ENCODE measurements at places on chromosomes 16 and 17.

- DNase-seq: no peak
Measured at GRCh38 chr16:12144355-12144754, 167.8 kb downstream of the SNX29 start.

- no peak for DNase-seq
Measured at GRCh38 chr17:38653230-38653629, 21.5 kb downstream of the EPOP start.

- DNase-seq: no peak
Measured at GRCh38 chr16:22141767-22142166, 20.5 kb upstream of the SDR42E2 start.

GRCh38 chr17:77542551-77543490, 402.1 kb downstream of the SEC14L1 start:
- DNase-seq: peak; percentile 26

DNA sequence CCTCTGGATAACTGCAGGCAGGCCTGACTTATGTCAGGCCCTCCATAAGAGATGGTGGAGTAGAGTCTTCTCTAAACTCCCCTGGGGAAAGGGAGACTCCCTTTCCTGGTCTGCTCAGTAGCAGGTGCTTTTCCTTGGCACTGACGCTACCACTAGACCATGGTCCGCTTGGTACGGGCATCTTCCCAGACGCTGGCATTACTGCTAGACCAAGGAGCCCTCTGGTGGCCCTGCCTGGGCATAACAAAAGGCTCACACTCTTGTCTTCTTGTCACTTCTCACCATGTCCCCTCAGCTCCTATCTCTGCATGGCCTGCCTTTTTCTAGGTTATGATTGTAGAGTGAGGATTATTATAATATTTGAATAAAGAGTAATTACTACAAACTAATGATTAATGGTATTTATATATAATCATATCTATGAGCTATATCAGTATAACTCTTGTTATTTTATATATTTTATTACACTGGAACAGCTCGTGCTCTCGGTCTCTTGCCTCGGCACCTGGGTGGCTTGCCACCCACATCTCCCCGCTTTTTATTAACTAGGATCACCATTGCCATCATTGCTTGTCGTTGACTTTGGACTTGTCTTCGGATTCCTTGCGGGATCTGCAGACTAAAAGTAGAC, 59.8 kb upstream of the ARL4D start:
- peak; percentile 61 for DNase-seq

- DNase-seq: no peak
Measured at GRCh38 chr16:66308096-66308495, 58.4 kb upstream of the CDH5 start.

DNA sequence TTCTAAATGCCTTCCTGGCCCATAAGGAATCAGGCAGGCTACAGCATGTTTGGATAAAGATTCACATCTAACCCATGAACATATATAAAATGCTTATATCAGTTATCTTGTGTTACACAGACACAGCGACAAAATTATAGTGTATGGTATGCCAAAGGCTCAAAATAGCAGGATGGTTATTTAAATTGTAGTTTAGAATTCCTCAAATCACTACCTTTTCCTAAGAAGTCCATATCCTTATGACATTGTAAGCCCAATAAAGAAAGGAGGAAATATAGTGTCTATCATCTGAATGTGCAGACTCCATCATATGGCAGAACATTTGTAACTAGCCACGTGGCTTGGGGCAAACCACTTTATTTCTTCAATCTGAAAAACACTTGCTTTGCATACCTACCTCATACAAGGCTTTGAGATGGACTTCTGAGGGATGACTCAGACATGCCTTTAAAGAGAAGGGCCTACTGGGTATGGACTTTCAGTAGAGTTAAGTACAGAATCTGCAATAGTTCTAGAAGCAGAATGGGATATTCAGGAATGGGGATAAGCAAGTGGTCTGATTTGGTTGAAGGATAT, 12.1 kb upstream of the DHX8 start:
- no peak for DNase-seq

DNA sequence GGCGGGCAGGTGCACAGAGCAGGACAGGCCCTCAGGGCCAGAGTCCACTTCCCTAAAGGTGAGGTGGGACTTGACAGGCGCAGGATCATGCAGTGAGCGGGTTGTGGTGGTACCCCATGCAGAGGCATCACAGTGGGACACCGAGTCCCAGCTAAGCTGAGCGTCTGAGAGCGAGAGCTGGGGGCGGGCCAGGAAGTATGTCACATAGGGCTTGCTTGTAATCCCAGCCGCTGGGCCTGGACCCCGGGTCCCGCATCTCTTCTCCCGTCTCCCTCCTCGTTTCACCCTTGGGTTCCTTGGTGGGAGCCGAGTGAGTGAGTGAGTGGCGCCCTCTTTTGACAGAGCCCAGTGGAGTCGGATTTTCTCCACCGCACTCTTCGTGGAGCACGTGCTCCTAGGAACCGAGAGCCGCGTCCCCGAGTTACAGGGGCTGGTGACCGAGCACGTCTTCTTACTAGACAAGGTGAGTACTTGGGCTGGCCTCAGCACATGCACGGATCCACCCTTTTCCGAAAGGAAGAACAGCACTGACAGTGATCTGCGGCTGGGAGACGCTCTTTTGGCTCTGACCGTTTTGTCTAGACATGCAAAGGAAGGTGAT, 50.8 kb upstream of the ENDOV start:
- DNase-seq: no peak

- no peak for DNase-seq
Measured at GRCh38 chr16:59859676-59860402, 1125.7 kb upstream of the GOT2 start.

DNA sequence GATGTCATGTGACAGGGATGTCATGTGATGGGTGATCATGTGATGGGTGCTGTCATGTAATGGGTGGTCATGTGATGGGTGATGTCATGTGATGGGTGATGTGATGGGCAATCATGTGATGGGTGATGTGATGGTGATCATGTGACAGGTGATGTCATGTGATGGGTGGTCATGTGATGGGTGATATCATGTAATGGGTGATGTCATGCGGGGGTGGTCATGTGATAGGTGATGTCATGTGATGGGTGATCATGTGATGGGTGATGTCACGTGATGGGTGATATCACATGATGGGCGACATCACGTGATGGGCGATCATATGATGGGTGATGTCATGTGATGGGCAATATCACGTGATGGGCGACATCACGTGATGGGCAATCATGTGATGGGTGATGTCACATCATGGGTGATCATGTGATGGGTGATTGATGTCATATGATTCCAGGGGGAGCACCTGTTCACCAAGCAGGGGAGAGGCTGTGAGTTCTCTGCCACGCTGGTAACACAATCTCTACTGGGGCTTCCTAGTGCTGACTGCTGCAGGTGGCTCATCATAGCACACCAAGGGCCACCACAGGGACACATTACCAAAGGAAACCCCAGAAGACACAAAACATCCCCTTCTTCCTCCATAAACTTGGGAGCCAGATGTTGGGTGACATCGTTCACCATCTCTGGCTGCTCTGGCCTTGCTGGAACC, 16.5 kb downstream of the CD300LB start:
- DNase-seq: no peak

- DNase-seq: no peak
Measured at GRCh38 chr16:82042846-82043245, 7.8 kb downstream of the HSD17B2 start.

DNA sequence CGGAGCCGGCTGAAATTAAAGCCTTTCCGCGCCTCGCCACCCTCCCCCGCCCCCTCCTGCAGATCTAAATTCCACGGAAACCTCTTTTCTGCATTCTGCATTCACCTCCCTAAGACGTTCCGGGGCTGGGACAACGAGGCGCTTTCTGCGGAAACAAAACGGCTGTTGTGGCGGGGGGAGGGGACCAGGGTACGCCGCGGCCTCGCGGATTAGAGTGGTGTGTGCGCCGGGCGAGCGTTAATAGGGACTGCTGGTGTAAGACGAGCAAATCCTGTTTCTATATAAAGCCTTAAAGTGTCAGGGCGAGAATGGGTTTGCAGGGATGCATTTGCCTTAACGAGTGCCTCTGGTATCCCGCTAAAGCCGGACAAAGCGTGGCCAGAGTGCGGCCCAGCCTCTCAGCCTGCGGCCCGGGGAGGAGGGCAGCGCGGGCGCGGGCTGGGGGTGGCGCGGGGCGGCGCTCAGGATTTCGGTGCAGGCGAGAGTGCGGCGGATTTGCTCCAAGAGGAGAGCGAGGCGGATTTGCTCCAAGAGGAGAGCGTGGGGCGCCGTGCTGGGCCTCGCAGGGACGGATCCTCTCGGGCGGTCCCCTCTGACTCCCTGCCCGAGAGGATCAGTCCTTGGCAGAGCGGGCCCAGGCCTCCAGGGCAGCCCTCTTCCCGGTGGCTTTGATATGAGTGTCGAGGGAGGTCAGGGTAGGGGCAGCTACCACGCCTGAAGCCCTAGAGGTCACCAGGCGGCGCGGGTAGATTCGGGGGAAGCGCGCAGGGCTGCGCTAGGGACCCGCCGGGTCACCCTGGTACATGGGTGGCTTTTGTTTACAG, 5.1 kb downstream of the BAHCC1 start:
- DNase-seq: no peak

- DNase-seq: no peak
Measured at GRCh38 chr16:7452090-7452489, 119.4 kb downstream of the RBFOX1 start.

- DNase-seq: no peak
Measured at GRCh38 chr16:87570938-87571867, 31.1 kb upstream of the JPH3 start.

GRCh38 chr16:56530872-56531271, 11.0 kb upstream of the BBS2 start:
- DNase-seq: no peak

DNA sequence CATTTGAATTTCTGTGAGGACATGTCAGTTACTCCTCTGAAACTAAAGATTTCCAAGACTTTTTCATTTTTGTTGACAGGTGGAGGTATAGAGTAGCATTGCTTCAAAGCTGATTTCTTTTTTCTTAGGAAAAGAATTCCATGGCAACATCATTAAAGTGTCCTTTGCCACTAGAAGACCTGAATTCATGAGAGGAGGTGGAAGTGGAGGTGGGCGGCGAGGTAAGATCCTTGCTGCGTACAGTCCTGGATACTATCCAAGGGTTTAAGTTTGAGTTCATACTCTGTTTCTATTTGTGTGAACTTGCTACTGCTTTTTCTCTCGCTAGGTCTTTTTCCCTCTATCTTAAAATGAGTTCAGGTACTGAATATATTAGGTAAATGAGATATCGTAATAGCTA, 26.5 kb downstream of the HEATR9 start:
- no peak for DNase-seq

- no peak for DNase-seq
Measured at GRCh38 chr16:47939680-47940079, 216.1 kb downstream of the ABCC12 start.

DNA sequence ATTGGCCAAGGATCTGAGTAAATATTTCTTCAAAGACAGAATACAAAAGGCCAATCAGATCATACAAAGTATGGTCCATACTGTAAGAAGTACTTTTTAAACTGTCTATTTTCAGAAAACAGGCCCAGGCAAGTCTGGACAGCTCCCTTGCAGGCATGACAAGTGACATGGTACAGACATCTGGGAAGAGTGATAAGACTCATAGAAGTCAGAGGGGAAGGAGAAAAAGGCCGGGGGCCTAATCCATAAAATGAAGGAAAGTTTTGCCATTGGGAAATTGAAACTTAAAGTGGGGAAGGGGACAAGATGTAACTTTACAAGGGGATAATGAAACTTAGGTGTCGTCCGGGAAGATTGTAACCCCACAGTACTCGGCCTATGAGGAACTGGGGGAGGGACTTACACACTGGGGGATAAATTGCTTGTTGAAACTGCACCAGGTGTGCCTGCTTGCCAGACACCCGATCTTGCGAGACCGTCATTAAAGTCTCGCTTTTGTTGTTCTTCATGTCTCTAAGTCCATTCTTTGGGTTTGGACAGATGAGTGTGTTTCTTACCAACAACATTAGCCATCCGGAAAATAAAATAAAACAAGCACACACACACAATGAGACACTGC, 684.0 kb downstream of the CDH11 start:
- DNase-seq: no peak

- DNase-seq: peak; percentile 43
Measured at GRCh38 chr17:61416540-61417363, 17.1 kb downstream of the TBX2 start.

DNA sequence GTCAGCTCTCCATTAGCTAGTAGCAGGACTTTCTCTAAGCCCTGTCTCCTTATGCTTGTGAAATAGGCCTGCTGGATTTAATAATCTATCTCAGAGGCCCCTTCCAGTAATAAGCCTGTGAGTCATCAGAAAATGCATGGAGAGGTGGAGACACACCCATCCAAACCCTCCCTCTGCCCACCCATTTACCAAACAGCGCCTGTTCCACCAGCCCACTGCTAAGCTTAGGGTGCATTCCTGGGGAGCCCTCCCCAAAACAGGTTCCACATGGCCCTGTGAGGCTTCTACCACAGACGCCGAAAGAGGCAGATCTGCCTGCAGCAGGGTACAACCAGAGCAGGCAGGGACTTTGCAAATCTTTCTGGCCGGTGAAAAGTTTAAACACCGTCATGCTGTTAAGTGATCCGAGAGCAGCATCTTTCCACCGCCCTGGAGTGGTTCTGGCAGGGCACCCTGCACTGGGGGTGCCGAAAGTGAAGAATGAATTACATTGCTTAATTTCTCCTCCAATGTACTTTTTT, 99.3 kb downstream of the GAS7 start:
- DNase-seq: no peak

DNA sequence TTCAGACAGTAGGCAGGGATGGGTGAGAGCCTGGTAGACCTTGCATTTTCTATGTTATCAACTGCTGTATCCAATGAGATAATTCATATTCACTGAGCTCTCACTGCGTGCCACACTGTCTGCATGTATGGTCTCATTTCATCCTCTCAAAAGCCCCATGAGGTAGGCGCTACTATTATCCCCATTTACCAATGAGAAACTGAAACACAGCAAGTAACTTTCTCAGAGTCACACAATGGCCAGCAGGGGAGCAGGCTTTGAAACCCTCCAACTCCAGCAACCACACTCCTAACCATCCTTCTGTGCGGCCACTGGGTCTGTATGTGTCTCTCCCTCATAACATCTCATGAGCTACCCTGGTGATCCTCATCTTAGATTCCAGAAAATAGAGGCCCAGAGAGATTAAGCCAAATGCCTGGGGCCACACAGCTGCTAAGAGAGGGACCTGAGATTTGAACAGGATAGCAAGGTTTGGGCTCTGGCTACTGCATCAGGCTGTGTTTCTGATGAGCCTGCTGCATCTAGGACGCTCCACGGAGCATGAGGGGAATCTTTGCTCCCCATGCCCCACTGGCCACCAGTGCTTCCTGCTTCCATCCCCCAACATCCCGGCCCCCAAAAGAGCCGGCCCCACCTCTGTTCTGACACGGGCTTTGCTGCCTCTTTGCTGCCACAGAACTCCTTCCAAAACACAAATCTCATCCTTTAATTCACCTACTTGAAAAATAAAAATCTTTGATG, 3.2 kb downstream of the CCR7 start:
- peak; percentile 94 for DNase-seq

Measured in T-helper 2 cell (primary cell).